ENCODE measurements at places on chromosomes 2 and 18.

DNA sequence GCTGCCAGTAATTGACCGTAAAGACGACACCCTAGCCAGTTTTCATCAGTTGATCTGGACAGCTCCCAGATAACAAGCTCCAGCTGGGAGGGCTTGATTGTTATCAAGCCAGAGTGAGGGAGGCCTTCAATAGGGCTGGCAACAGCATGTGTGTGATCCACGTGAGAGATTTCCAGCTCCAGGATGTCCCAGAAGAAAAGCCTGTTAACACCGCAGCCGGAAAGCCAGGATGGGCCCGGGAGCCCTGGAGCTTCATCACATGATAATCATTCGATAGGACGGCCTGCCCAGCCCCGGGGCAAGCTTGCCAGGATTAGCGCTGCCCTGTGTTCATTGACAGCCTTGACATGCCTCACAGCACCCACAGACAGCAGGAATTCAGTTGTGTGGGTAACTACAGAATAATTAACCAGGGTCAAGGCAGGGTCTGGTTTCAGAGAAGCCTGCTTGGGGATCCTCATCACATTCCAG is 182.5 kb downstream of the C1D start:
- DNase-seq: peak; percentile 71

- DNase-seq: no peak
Measured at GRCh38 chr2:39604866-39605265, 60.9 kb upstream of the TMEM178A start.

DNA sequence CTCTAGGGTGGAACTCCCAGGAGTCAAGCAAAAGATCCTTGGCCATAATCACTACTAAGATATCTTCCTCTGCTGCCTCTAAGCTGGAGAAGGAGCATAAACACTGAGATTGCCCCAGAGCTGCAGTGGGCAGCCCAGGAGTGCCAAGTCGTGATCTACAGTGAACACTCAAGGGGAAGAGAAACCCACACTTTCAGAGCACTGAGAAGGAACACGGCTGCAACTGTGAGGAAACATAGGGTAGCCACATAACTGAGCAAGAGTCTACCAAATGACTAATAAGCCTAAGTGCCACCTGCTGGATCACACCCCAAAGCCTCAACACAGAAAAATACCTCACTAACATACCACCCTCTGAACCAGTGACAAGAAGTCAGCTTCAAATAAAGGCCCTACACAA is 79.6 kb upstream of the RAB12 start:
- DNase-seq: no peak

DNA sequence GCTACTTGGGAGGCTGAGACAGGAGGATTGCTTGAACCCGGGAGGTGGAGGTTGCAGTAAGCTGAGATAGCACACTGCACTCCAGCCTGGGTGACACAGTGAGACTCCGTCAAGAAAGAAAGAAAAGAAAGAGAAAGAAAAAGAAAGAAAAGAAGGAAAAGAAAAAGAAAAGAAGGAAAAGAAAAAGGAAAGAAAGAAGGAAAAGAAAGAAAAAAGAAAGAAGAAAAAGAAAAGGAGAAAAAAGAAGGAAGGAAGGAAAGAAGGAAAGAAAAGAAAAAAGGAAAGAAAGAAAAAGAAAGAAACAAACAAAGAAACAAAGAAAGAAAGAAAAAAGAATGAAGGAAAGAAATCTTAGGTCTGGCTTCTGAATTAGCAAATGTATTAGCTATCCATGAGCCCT is 150.4 kb downstream of the TMEM163 start:
- DNase-seq: no peak

DNA sequence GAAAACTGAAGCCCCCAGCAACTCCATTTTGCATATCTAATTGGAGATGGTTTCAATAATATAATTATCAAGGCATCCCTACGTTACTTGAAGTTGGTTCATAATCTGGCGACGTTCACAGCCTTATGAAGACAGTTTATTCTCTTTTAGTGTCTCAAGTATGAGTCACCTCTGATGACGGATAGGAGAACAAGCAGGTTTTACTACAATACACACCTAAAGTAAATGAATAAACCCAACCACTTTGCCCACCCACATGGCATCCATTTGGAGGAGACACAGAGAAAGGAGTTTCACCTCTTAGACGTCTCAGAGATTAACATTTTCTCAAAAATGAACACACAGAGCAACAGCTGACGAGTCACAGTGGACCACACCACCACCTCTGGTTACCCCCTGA is 40.8 kb downstream of the BCL11A start:
- DNase-seq: peak; percentile 92

- peak; percentile 5 for DNase-seq
Measured at GRCh38 chr2:169983506-169983905, 156.3 kb downstream of the UBR3 start.

DNA sequence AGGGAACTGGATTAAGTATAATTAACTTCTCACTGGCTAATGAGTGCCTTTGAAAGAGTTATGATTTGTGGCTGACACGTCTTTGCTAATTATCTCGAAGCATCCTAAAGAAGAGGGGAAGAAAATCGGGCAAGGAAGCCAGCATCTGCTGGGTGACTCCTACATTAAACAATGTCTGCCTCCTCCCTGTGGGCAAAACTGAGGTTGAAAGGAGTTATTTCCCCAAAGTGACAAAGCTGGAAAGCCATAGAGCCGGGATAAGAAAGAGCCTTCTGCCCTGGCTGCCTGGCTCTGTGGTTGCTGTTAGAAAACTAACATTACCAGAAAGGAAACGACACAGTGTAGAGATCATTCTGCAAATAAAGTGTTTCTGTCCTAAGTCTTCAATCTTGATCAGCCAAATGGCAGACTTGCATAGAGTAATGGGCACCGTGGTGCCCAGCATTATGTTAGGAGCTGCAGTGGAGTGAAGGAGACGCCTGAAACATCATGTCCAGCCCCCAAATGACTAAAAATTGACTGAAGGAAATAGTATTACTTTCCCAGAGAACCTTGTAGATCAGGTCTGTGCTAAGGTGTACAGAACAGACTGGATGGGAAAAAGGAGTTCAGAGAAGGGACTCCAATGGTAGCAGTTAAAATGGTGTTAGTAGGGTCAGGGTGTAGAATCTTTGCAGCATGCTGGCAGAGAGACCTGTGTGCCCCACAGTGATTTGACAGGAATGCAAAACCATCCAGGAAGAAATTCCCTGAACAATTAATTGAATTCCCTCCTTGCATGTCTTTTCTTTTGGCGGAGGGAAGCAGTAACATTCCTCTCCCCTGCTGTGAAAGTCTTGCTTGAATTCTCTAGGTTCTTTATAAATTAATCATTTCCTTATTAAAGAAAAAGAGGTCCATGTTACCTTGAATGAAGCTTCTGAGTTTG is 44.4 kb downstream of the ALPK2 start:
- peak; percentile 36 for DNase-seq

GRCh38 chr2:237604960-237605359 is 14.4 kb upstream of the RAB17 start:
- DNase-seq: no peak

DNA sequence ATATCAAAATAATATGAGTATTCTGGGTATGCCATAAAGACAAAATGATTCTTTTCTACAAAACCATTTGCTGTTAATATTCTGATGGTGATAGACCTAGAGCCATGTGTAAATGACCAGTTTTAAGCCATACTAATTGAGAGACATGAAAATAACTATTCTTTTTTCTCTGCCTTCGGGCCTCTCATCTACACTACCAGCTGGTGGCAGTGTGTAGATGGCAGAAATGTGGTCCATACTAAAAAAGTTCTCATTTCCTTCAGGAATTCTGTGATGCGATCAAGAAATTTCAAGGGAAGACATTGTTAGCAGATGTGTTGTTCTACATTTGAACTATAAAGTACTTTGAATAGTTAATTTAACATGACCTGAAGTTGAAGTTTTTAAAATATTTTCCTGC is 485.2 kb downstream of the TRIB2 start:
- DNase-seq: peak; percentile 10

- DNase-seq: no peak
Measured at GRCh38 chr2:145644820-145645302, 1124.9 kb upstream of the ZEB2 start.

Data from epithelial cell of esophagus (primary cell).